Stimulated activated CD4-positive, alpha-beta T cell treated with anti-CD3 and anti-CD28 coated beads, Interleukin-1b, Interleukin-23, amount 100 ng/mL, for 1 hour (primary cell): ENCODE measurements at places on chromosomes 12 and 14.
A peak's percentile ranks its signal among the peaks of the same experiment; 100 is the strongest.

GRCh38 chr12:55726971-55727370 lies 1.8 kb downstream of the CD63 start:
- DNase-seq = no peak

- DNase-seq = no peak
These were observed 2.0 kb upstream of the MAP1LC3B2 start for GRCh38 chr12:116556964-116557698.

DNA sequence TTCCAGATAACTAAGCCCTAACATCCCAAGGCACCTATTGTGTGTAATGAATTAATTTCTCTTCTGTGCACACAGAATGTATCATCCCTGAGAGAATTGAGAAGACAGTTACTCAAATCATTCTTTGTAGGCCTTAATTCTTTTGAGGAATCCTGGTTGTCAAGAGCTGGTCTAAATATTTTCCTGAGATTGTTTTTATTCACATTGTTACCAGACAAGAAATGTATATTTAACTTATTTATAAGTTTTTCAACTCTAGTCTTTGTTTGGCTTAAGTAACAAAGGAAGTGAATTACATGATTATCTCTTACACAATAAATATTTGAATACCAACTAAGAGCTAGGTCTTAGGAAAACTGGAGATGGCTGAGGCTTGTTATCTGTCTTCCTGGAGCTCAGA lies 169.4 kb downstream of the DACT1 start:
- no peak for DNase-seq

DNA sequence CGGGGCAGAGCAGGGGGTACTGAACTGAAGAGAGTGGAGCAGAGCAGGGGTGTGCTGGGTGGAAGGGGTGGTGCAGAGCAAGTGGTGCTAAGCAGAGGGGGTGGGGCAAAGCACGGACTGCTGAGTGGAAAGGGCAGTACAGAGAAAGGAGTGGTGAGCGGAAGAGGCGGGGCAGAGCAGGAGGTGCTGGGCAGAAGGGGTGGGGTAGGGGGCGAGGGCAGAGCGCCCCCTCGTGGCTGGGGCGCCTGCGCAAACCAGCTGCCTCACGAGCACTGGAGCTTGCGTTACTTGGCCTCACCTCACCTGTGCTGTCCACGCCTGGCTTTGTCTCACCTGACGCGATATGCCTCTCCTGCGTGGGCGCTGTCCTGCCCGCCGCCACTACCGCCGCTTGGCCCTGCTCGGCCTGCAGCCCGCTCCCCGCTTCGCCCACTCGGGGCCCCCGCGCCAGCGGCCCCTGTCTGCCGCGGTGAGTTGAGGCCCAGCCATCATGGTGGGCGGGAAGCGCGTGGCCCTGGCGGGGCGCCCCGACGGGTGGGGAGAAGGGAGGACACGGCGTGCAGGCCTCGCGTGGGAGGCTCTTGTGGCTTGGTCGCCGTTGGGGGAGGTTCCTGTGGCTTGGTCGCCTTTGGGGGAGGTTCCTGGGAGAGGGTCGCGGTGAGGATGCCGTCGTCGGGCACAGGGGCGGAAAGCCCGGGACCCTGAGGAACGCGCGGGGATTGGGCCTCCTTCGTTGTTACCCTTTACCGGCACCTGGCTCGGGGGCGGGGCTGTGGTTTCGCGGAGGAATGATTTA lies at the start of gene COX8C:
COX8C (plus strand) TSS at position 257 of the 796 bp plus-strand sequence; CDS start at position 344, 87 bp downstream.
- DNase-seq = no peak

GRCh38 chr12:108483213-108484059 lies 31.6 kb upstream of the FICD start:
- no peak for DNase-seq

DNA sequence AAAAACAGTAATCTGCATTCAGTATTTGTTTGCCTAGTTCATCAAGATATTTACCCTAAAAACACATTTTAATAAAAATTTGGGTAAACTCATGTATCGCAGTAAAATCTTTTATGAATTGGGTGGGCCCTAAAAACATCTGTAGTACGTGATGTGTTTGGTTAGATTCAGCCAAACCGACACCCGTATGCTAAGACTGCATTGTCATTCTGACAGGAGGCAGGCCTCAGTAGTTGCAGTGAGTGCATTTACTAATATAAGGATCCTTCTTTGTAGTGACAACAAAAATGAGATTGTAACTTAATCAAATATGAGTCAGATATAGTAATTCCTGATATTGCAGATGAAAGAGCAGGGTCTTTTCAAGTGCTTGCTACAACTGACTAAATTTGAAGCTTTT lies 191.8 kb downstream of the SLC16A7 start:
- no peak for DNase-seq

GRCh38 chr14:91323671-91324605 lies 79.4 kb upstream of the GPR68 start:
- DNase-seq = peak; percentile 91

GRCh38 chr14:24700511-24700910 lies 66.5 kb upstream of the GZMB start:
- DNase-seq = no peak

DNA sequence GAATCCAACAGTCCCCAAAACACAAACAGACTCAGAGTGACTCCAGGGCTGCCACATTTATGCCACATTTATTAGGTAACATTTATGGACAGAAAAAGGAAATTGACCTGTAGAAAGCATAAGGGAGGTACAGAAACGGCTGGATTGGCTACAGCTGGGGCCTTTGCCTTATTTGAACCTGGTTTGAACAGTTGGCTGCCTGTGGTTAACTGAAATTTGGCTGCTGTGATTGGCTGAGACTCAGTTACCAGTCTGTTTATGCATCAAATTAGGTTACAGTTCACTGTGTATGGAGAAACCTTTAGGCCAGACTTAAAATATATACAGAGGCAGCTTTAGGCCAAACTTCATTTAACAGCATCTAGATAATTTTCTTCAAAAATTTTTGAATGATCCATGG lies 27.8 kb upstream of the PCNX1 start:
- no peak for DNase-seq

- DNase-seq = no peak
These were observed 72.2 kb downstream of the TGFB3 start for GRCh38 chr14:75909630-75910029.

DNA sequence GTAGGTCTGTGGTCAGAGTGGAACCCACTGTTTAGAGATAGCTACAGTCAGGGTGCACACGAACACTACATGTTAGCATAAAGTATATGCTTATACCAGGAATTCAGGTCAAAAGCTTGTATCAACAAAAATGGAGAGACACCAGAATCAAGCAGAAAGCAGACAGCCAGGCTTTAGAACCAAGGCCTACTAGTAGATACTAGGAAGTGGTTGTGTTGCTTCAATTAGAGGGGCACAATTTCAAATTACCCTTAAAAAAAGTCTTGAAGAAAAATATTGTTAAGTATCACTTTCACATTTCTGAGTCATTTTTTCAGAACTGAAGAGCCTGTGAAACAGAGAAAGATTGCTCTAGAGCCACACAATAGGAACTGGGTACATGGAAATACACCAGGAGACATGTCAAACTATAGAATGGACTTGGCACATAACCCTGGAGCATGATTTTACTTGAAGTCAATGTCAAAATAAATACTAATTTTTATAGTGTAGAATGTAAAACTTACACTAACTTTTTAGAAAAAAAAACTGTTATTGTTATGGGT lies 41.6 kb downstream of the LRRC9 start:
- DNase-seq = no peak
